ENCODE measurements at places on chromosomes 16 and 17.

DNA sequence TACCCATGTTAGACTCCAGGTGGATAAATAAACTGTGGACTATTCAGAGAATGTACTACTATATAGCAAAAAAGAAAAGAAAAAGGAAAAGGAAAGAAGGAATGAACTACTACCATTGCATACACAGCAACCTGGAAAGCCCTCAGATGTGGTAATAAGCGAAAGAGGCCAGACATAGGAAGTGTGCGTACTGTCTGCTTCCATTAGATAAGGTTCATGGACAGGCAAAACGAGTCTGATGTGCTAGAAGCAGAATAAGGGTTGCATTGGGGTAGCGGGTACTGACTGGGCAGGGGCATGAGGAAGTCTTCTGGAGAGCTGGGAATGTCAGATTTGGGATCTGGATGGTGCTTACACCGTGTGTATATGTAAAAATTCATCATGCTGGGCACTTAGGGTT is 21.8 kb downstream of the CLEC16A start:
- peak; percentile 90 for DNase-seq

DNA sequence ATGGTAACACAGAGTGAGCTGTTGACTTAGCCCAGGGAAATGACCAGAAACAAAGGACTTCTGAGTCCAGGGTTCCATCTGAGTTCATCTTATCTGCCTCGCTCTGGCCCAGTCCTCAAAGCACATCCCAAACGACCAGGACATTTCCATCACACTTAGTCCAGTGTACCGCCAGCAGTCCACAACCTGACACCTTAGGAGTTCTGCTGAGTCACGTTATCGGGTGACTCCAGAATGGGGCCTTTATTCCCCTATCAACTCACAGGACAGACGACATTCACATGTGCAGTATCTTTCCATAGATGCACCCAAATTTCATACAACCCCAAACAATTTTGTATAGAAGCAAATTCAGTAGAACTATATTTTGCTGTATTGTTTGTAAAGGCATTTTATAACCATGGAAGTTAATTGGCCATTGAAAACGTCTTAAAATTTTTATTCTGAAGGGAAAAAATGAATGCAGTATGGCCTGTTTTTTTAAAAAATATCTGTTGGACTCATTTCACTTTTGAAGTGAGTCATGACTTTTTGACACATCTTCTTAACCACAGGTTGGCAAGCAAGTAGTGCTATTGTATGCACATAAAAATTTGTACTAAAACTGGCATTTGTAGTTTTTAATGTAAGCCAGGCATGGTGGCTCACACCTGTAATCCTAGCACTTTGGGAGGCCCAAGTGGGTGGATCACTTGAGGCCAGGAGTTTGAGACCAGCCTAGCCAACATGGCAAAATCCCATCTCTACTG is 46.3 kb downstream of the ZNF18 start:
- no peak for DNase-seq

DNA sequence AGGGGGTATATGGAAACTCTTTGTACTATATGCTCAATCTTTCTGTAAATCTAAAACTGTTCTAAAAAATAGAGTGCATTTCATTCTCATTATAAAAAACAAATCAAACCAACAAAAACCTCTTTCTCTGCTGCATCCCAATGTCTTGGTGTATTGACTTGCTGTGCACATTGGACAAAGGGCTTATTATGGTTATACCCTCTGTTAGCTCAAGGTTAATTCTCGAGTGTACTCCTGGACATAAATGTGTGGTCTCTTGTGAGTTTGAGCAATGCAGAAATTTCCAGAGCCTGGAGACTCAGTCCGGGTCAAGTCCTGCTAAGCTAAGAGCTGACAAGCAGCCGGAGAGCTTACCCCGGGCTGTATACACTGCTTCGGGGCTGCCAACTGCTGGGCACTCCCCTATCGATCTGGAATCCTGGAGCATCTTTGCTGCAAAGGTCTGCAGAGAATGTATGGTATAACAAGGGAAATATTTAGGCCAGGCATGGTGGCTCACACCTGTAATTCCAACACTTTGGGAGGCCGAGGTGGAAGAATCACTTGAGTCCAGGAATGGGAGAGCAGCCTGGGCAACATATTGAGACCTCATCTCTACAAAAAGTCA is 66.2 kb upstream of the BRD7 start:
- DNase-seq = no peak

- DNase-seq = no peak
These were observed 12.8 kb upstream of the CCL22 start for GRCh38 chr16:57345666-57346204.

DNA sequence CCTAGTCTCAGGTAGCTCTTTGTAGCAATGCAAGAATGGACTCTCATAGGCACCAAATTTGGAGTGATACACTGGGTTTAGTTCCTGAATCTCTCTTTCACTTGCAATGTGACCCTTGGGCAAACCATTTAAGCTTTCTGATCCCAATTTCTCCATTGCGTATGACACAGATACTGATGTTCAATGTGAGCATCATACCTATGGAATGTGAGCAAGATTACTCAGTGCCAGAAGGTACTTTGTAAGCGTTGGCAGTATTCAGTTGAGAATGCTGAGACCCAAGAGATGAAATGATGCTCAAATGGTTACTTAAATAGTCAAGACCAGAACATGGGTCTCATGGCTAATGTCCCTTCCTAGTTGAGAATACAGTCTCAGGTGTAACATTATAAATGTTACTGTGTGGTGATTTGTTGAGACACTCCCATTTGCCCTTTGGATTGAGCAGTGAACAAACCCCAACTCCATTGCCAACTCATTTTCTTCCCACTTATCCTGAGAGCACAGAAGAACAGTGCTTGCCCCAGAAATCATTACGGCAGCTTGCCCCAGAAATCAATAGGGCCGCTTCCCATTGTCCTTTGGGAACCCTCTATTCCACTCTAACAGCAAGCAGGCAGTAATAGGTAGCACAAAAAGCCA is 134.1 kb downstream of the SOX9 start:
- no peak for DNase-seq

DNA sequence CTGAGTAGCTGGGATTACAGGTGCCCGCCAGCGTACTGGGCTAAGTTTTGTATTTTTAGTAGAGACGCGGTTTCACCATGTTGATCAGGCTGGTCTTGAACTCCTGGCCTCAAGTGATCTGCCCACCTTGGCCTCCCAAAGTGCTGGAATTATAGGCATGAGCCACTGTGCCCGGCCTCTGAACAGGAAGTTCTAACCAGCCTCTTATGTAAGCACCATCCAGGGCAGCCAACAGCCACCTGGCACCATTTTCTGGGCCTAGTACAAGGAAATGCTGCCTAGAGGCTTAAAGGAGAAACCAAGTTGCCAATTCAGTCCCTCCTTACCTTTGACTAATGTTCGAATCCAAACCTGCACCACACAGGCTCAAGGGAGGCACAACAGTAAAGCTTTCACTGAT is 8.5 kb upstream of the SLC39A11 start:
- no peak for DNase-seq

DNA sequence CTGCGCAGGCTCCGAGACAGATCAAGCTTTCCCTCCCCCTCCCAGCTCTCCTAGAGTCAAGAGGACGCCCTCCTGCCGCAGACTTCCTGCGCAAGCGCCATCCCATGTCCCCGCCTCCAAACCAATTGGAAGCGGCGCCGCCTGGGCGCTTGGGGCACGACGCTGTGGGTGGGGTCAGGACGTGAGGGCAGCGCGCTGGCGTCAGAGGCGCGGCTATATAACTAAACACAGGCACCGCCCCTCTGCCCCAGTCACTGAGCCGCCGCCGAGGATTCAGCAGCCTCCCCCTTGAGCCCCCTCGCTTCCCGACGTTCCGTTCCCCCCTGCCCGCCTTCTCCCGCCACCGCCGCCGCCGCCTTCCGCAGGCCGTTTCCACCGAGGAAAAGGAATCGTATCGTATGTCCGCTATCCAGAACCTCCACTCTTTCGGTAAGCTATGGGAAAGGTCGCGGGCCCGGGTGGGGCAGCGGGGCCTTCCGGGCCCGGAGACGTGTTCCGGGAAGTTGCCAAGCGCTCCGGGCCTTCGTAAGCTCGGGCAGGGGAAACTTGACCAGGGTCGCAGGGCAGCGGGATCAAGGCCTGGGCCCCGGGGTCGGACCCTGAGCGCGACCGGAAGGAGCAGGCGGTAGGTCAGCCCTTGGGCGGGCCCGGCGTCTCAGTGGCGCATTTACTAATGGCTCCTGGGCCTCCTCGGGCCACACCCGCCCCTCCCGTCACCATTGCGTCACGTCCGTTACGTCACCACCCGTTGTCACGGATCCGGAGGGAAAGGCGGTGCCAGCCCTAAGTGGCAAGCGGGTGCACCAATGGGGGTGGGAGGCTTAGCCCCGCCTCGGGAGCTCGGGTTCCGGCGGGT is at the start of gene EIF1:
Gene EIF1 (plus strand): TSS at position 245 of the 856 bp plus-strand sequence. CDS start 154 bp downstream, at position 399.
- peak; percentile 100 for DNase-seq

DNA sequence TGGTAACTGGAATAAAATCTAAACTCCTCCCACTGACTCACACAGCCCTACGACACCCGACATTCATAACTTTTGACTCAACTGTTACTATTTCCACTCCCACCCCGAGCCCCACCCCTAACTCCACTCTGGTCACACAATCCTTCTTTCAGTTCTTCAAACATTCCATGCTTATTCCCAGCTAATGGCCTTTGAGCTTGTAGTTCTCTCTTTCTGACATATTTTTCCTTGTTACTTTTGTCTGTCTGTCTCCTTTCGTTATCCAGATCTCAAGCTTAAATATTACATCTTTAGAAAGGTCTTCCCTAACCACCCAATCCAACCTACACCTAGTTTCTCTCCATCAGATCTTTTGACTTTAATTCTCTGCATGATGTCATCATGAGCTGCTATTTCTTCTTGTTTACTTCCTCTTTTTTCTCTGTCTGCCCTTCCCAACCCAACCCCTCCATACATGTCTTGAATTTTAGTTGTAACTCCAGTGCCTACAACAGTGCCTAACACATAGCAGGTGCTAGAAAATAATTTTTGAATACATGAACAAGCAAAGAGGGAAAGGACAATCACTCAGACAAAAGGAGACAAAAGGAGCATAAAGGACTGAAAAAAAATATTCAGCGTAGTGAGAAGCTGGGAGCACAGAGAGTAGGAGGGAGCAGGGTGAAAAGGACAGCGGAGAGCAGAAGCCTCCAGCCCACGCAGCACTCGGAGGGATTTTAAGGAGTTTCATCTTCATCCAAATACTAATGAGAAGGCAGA is 65.2 kb upstream of the SMIM36 start:
- peak; percentile 23 for DNase-seq

DNA sequence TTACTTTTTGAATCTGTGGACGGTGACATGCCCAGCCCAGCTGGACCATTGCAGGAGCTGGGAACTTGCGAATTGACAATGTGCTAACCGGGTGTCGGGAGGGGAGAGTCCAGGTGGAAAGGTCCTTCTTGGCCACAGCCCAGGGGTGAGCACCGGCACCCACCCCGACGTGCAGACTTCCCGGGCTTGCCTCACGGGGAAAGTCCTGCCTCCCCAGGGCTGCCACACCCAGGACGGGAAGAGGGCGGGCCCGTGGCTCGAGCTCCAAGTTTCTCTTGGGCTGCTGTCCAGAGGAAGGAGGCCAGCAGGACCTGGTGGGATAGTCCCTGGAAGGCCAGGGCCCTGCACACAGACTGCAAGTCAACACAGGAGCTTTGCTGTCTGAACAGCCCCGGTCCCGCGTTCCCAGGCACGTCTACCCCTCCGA is 17.7 kb downstream of the CARD14 start:
- DNase-seq = no peak

- DNase-seq = no peak
These were observed 18.4 kb downstream of the NPIPA1 start for GRCh38 chr16:14955546-14956231.

DNA sequence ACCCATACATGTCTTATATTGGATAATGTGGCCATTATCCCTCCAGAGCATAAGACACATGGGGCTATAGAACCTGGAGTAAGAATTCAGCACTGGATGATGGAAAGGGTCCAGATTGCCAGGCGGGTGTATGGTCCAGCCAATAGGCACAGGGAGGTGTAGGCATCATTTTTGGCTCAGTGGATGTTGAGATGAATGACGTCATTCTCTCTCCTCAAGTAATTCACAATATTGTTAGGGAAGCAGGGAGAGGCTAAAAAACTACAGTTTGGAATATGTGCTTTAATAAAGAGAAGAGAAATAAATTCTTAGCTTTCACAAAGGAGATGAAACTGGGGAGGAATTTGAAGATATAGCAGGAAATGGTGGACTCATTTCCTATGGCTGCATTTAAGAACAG is 461.1 kb upstream of the GOT2 start:
- no peak for DNase-seq

DNA sequence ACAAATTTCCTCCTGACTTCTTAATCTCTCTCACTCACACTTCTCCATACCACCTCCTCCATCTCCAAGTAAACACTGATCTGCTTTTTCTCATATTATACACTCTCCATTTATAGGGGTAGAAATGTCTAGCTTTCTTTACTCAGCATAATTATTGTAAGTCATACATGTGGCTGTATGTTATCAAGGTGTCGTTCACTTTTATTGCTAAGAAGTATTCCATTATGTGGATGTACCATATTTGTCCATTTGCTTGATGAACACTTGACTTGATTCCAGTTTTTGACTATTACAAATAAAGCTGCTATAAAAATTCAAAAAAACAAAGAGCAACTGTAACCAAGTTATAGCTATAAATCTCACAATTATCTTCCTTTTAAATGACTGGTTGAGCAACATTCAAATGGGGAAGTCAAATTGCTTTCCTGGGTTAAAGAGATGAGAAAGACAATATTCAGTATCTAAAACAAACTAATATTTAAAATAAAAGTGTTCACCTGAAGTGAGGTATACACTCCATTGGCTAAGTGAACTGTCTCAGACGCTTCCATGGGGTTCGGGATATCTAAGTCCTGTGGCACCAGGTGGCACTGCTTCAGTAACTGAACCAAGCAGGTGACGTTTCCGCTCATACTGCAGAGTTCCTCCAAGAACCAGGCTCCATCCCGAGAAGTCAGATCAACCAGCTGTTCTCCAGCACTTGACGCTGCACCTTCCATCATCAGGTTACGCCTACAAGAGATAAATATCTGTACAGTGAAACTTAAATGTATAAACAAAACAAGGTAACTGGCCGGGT is 32.6 kb upstream of the ARL6IP1 start:
- DNase-seq = peak; percentile 12

GRCh38 chr17:64994781-64995538 is 61.6 kb downstream of the GNA13 start:
- no peak for DNase-seq

GRCh38 chr17:40560592-40561293 is 4.5 kb downstream of the CCR7 start:
- peak; percentile 73 for DNase-seq
